ENCODE measurements at places on chromosomes 2 and 18.

DNA sequence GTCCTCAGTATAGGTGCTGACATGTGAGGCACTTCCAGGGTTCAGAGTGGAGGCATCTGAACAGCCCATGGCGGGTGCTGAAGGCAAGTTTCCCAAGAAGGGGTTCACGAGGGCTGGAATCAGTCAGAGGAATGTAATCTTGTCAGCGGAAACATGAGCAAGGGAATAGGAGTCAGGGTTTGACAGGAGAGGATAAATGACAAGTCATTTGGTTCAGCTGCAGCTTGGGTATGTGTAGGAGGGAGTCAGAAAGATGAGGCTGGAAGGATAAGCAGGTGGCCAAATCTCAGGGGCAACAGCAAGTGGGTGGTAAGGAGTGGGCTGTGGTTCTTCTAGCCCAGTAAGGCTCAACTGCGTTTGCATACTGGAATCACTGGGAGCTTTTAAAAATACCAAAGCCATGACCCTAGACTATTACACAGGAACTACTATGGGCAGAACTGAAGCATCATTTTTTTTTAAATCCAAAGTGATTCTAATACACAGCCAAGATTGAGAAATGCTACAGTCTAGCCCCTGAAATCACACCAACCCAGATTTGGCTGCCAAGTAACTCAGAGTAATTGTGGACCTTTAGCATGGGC, 41.8 kb upstream of the NAB1 start:
- peak; percentile 92 for DNase-seq

DNA sequence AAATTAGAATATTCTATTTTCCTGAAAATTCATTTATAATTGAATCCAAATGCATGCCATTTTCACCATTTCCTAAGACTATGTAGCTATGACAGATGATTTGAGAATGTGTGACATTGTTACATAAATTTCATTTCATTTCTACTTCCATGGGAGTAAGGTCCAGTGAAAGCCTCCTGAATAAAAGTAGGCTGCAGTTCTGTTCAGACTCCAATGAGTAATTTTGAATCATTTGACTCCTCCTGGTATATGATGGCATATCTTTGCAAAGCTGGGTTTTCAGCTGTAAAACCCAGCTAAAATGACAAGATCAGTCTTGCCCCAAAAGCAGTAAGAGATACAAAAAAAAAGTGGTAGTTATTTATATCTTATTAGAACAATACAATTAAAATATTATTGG, 101.0 kb upstream of the DNAJC10 start:
- no peak for DNase-seq

DNA sequence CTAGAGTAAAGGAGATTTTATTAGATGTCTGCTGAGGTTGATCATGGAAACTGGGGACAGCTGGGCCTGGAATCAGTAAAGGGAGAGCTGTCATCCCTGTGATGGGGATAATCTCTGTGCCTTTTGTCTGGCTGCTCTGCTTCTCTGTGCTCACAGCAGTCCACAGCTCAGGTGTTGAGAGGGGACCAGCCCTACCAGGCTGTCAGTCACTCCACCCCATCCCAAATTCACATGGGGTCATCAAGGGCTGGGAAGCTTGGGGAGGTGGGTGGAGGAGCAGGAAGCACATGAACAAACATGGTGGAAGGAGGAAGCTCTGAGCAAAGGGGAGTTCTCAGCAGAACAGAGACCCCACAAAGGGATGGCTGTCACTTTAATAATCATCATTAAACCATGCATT, 13.7 kb upstream of the LRRFIP1 start:
- no peak for DNase-seq

GRCh38 chr2:7014174-7014640, 97.0 kb downstream of the RNF144A start:
- DNase-seq = peak; percentile 59

- DNase-seq = no peak
These were observed 89.3 kb upstream of the TEX51 start for GRCh38 chr2:126809340-126809739.

DNA sequence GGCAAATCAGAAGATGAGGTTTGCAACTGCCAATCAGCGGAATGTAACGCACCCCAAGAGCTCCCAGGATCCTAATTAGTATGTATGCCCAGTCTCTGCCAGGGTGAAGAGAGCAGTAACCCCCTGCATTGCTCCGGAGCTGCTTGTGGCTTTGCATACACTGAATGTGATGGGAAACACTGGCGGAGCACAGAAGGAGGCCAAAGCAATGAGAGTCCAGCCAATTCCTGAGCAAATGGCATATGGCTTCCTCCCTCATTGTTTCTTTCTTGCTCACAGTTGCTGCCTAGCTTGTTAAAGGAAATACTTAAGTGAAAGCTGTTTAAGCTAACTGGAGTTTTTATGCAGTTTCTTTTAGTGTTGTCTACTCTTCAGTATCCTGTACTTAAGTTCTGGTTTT, 343.5 kb upstream of the NT5C1B start:
- DNase-seq = no peak

DNA sequence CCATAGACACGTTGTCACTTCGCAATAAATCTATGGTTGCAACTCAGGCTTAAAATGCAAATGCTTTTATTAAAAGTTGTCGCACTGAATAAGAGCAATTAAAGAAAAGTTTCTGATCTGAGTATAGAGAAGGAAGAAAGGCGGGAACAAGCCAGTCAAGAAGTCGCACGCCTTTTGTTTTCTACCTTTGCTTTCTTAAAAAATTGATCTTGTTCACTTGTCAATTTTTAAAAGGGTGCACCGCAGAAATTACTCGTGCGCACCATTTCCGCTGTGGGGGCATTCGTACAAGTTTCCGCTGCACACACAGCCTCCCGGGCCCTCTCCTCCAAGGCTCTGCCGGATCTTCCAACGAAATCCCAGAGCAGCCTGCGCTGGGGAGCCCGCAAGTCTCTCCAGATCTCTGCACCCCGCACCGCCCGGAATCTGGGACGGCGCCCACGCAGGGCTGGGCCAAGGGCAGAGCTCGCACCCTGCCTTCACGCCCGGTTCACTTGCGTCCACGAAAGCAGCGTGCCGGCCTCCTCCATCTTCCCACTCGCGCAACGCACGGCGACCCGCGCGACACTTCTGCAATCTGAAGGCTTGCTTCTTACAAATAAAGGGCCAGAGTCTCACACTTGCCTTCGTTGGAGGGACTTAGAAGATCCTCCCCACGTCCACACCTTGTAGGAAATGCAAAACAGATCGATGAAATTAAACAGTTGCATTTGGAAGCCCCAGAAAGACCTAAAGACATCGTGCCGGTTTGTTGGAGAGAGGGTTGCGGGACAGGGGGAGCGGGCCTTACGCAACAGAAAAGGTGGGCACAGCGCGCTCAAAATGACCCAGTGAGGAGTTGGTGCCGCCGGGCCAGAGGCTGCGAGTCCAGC, 2.6 kb upstream of the SALL3 start:
- DNase-seq = no peak

GRCh38 chr2:29691391-29691950, 229.9 kb downstream of the ALK start:
- DNase-seq = no peak

DNA sequence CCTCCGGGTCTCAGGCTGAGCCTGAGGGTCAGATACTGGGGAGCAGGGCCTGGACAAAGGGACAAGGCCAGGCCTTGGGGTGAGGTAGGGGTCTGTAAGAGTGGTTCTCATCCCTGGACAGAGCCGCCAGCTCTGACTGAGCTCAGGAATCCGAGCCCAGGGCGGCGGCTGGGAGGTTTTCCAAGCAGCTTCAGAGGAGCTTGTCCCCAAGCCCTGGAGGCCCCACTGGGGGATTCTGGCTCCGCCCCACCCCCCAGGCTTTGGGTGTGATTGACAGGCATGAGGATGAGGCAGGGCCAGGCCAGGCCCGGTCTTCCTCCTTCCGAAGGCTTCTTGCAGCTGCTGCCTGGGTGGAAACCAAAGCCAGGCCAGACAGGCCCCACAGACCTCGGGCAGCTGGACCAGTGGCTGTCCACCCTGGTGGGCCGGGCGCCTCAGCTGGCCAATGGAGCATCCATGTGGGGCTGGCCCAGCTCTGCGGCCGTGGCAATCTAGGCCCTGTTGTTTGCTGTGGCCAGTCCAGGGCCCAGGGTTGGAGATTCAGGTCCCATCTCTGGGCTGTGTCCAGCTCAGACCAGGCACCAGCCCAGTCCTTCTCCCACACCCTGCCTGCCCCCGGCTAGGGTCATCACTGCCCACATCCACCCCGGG, 23.1 kb upstream of the GPC1 start:
- peak; percentile 10 for DNase-seq

- DNase-seq = no peak
These were observed 17.3 kb downstream of the PTPN18 start for GRCh38 chr2:130372833-130373807.

GRCh38 chr2:132824716-132825115, 154.7 kb upstream of the LYPD1 start:
- no peak for DNase-seq

DNA sequence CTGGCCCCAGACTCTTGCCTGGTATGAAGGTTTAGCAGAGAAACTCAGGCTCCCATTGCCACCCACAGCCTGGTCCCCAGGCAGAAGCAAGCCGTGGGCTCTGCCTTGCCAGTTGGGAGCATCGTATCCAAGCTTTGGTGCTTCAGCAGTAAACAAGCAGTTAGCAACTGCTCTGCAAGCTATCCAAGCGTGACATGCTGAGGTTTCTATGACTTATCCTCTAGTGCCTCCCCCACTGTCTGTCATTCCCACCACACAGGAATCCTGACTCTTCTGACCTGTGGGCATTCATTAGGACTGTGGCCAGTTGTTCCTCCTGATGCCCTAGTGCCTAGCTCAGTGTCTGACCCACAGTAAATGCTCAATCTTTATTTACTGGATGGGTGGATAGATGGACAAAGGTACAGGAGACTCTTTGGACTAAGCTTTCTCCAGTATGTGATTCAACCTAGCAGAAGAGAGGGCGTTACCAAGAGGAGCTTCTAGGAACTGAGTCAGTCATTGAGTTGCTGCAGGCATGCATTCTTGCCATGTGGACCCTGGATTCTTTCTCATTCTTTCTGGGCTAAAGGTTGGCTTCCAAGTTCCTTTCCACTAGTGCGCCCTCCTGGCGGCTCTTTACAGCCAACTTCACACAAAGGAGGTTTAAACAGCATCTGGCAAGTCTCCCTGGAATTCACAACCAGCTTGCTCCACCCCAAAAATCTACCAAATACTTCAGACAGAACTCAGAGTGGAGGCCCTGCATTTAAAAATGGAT, 40.6 kb upstream of the MRPL19 start:
- DNase-seq = peak; percentile 96

- DNase-seq = no peak
These were observed 107.4 kb downstream of the WDSUB1 start for GRCh38 chr2:159179096-159179495.

DNA sequence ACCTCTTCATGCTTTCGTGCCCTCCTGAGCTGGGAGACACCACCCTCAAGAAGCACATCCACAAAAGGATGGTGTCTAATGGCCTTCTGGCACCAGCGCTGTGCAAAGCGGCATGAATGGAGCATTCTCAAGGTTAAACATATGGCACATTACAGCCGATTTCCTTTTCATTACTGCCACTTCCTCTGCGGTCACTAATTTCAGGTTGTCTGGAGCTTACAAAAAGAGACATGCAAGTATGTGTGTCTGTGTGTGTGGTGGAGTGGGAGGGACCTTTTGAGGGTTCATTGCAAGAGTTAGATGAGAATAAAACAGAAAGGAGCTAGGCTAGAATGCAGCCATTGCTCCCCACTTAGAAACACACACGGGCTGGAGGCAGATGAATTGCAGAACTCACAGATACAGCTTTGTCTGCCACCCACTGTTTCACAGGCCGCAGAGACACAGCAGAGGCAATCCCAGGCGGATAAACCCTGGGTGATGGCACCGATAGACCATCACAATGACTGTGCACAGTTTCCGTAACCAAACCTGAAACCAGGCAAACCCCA, 76.0 kb downstream of the TGIF1 start:
- DNase-seq = no peak

- no peak for DNase-seq
These were observed 211.0 kb downstream of the MBD5 start for GRCh38 chr2:148231858-148232257.

DNA sequence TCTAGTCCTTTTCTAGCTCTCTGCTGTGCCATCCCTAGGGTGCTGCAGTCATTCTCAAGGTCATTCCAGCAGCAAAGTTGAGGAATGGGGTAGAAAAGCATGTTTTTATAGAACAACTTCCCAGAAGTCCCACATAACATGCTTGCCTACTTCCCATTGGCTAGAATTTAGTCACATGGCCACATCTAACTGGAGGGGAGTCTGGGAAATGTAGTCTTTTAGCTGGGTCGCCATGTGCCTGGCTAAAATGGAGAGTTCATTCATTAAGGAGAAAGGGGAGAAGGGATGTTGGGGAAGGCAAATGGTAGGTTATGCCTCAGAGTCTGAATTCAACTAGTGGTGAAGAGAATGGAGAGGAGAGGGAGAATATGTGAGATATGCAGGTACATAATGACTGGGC, 85.7 kb downstream of the SLC4A3 start:
- peak; percentile 70 for DNase-seq

DNA sequence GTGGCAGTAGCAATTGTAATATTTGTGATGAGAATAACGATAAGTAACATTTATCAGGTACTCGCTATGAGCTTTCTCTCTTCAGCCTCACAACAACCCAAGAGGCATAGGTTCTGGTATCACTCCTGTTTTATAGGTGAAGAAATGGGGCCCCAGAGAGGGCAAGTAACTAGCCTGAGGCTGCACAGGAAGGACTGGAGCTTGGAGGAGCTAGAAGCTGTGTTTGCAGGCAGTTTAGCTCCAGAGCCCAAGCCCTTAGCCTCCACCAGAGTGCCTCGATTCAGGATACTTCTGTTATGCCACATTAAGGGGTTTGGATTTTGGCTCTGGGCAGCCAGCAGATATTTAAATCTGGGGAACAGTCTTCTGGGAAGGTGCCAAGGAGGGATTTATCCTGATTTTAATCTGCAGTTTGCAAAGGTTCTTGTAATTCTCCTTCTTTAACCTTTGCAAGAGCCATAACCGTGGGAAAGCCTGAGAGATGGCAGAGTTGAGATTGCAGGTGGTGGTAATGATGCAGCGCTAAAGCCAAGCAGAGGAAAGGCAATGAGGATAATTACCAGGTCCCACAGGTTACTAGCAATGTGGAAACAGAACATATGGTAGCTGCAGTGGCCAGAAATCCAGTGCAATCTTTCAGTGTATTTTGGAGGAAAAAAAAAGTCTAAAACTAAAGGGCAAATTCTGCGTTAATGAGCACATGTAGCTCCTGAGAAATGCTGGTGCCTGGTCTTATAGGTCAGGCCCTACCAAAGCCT, 9.1 kb downstream of the MOCOS start:
- DNase-seq = no peak

- peak; percentile 29 for DNase-seq
These were observed 42.3 kb upstream of the LPIN2 start for GRCh38 chr18:3055186-3055728.

GRCh38 chr2:120445449-120446143, 99.7 kb downstream of the INHBB start:
- no peak for DNase-seq

DNA sequence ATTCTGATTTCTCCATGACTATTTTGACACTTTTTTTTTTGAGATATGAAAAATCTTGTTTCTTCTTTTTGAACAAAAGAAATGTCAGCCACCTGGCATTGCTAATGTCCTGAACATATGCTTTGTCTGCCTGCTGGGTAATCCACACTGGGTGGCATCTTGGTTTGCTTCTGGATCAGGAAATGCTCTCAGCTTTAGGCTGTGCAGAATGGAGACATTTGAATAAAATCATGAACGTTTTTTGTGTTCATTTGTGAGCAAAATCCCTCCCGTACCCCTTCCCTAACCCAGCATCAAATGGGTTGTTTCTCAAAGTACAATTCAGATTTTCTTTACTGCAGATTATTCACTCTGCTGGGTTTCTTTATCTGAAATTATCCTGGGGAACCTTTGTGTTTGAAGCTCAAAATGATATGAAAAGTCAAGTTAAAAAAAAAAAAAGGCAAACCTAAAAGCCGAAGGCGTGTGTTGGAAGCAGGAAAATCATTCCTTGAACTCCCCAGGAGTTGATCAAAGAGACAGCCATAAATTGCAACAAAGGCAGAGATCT, 53.4 kb upstream of the KLF7 start:
- no peak for DNase-seq
